ENCODE measurements at places on chromosomes 3 and 15.

- DNase-seq, result no peak
- H3K27ac ChIP-seq, result no peak overlapping the region
- no peaks in the 10 kb centered on the region for H3K27me3 ChIP-seq
These were observed 31.2 kb upstream of the MUSTN1 start for GRCh38 chr3:52865994-52866393.

- H3K27ac ChIP-seq, result no peak overlapping the region
- no peak overlapping the region for H3K4me3 ChIP-seq
- H3K36me3 ChIP-seq, result no peaks in the 10 kb centered on the region
- no peaks in the 10 kb centered on the region for H3K27me3 ChIP-seq
- H3K4me1 ChIP-seq, result no peaks in the 10 kb centered on the region
These were observed 418.6 kb downstream of the FOXP1 start for GRCh38 chr3:71164881-71165280.

DNA sequence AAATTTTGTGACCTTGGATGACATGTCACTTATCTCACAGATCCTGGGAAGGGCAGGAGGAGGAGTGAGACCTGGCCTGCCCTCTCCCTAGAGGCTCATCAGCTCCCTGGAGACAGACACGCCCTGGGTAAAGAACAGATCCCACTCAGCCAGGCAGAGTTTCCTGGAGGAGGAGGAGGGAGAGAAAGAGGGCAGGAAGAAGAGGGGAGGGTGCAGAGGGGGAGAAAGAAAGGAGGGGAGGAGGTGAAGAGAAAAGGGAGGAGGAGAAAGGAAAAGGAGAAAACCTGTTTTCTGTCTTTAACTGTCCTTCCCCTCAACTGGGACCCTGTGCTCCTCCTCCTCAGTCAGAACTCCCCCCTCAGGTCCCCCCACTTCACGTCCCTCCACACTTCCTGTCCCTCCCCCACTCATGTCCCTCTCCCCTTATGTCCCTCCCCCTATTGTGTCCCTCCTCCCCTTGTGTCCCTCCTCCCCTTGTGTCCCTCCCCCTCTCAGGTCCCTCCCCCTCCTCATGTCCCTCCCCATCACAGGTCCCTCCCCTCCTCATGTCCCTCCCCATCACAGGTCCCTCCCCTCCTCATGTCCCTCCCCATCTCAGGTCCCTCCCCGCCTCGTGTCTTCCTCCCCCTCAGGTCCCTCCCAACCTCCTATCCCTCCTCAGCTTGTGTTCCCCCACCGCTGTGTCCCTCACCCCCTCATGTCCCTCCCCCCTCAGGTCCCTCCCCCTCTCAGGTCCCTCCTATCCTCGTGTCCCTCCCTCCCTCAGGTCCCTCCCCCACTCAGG is 52.3 kb upstream of the CGNL1 start:
- no peaks in the 10 kb centered on the region for H3K27me3 ChIP-seq
- peak overlapping the region; percentile 74 for H3K27ac ChIP-seq
- H3K4me1 ChIP-seq, result peaks cover 10% of the 10 kb centered on the region
- H3K36me3 ChIP-seq, result no peaks in the 10 kb centered on the region
- DNase-seq, result peak; percentile 74

DNA sequence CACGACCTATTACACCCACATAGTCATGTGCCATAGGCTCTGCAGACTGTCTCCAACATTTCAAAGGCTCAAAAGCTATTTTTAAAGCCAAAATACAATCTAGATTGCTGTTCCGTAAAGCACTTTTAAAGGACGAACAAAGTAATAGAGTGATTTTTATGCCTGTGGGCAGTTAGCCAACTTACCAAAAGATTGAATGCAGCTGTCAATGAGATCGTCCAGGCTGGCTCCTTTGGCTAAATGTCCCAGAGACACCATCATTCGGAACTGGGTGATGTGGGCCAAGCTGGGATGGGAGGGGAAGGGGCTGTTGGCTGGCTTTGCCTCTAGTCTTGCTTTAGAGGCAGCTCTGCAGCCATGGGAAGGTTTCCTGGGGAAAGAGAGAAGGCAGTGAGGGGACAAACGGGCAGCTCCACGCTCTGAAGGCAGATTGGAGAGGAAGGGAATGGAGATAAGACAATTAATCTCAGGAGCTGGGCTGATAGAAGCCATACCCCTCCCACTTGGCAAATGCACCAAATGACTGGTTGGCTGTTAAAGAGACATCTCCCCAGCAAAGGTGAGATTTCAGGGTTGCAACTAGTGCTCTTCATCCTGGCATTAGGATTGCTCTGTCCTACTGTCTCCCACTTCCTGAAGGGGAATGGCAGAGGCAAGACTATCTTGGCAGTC is 4.8 kb downstream of the RASGRP1 start:
- DNase-seq, result no peak
- peak overlapping the region; percentile 37 for H3K27ac ChIP-seq
- no peaks in the 10 kb centered on the region for H3K27me3 ChIP-seq
- H3K4me3 ChIP-seq, result peak overlapping the region; percentile 59

DNA sequence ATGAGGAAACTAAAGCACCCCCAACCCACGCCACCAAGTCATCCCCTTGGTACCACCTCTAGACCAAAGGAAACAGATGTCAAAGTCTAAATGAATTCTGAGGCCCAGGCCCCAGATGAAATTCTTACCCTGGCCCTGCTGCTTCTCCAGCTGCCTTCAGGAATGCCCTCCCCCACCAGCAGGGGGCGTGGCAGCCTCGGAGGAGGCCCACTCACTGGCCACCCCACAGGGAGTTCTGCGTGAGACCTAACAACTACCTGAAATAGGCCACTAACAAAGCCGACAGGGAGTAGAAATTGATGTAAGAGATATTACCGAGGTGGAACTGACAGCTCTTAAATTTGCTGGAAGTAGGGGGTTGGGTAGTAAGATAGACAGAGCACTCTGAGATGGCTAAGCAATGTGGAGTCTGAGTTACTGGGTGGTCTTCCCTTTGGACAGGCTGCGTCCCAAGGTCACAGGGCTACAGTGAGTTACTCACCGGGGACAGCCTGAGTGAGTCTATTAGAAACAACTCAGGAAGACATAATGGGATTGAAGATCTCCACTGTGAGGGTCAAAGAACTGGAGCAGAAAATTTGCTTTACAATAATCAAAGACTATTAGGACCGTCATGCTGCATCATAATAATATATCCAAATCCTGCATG is 240.7 kb downstream of the SHOX2 start:
- peak; percentile 21 for DNase-seq
- no peaks in the 10 kb centered on the region for H3K36me3 ChIP-seq
- no peak overlapping the region for H3K27ac ChIP-seq
- H3K4me3 ChIP-seq, result no peak overlapping the region
- H3K4me1 ChIP-seq, result no peaks in the 10 kb centered on the region

DNA sequence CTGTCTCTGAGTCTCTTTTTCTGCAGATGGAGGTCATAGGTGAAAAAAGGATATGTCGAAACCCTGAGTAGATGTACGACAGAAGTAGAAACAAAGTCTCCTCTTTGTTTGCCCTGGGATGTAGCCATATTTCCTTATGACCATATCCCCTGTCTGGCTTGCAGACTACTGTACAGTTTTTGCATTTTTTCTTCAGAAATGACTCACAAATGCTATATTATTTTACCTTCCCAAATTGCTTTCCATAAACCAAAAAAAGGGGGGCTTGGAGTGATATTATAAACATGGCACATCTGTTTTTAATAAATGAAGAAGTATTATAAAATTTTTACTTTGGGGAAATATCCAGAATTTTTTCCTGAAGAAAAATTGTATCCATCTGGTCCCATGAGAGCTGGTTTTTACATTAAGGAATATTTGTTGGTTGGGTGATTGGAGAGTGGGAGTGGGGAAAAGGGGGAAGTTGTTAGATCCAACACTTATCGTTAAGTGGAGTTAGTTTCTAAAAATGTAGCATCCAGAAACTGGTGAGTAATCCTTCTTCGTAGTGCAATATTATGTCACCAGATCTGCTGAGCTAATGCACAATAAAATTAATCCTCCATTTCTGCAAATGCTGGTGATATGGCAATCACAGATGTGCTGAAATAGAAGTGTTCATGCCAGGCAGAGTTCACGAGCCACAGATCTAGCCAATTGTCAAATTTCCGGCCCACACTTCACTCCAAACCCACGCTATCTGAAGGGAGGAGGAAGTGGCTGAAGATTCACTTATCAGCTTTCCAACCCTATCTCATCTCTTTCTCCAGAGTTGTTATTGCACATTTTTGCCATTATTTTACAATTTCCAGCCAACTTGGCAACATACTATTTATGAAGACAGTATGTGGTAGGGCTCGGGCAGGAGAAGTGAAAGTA is 313.6 kb upstream of the ATP11B start:
- no peaks in the 10 kb centered on the region for H3K4me1 ChIP-seq
- DNase-seq, result no peak
- H3K36me3 ChIP-seq, result no peaks in the 10 kb centered on the region

GRCh38 chr3:191138937-191139336 is 60.1 kb upstream of the OSTN start:
- no peak overlapping the region for H3K4me3 ChIP-seq
- no peaks in the 10 kb centered on the region for H3K4me1 ChIP-seq
- no peak for DNase-seq

DNA sequence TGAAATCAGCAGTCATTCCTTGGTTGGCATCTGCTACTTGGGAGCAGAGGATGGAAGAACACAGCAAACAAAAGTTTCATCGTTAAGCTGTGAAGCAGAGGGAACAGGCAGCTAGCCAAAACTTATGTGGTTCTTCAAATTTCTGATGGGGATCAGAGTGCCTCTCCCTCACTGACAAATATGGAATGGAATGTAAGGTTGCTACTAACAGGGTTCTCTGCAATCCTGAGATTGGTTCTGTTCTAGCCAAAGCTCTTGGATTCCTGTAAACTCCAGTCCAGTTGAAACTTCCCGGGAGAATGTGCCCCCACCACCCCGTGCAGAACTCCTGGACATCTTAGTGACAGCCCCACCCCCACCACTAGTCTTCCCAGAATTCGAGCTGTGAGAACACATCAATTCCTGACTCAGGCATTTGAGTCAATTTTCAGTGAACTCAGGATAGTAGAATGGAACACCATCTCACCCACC is 55.9 kb upstream of the PHLDB2 start:
- no peaks in the 10 kb centered on the region for H3K36me3 ChIP-seq
- H3K4me3 ChIP-seq, result no peak overlapping the region
- no peaks in the 10 kb centered on the region for H3K27me3 ChIP-seq
- H3K4me1 ChIP-seq, result peaks cover 27% of the 10 kb centered on the region
- H3K27ac ChIP-seq, result peak overlapping the region; percentile 64
- DNase-seq, result peak; percentile 93

All from kidney (tissue), 22 donors.